ENCODE measurements at places on chromosomes 2 and 18.

- H3K4me1 ChIP-seq, result peaks cover 11% of the 10 kb centered on the region
- H3K27ac ChIP-seq, result no peak overlapping the region
- H3K36me3 ChIP-seq, result no peaks in the 10 kb centered on the region
- DNase-seq, result no peak
- no peak overlapping the region for H3K4me3 ChIP-seq
Measured at GRCh38 chr2:231909631-231910030, 16.6 kb downstream of the NPPC start.

DNA sequence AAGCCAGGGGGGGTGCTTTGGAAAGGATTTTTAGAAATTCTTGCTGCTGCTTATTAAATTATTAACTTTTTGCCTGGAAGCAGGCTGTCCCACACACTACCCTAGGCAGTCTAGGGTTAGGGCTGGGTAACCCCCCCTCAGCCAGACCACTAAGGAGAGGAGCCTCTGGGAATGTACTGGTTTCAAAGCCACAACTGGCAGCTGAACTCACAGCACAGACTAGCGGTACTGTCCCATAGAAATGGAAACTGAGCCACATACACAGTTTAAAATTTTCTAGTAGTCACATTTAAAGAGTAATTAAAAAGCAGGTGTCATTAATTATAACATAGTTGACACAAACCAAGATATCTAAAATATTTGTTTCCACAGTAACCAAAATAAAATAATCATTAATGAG is 50.1 kb downstream of the SPRED2 start:
- H3K4me3 ChIP-seq, result no peak overlapping the region
- no peak overlapping the region for H3K27ac ChIP-seq
- peaks cover 18% of the 10 kb centered on the region for H3K36me3 ChIP-seq
- peaks cover 73% of the 10 kb centered on the region for H3K4me1 ChIP-seq

- no peaks in the 10 kb centered on the region for H3K36me3 ChIP-seq
- peaks cover 28% of the 10 kb centered on the region for H3K4me1 ChIP-seq
- H3K4me3 ChIP-seq, result no peak overlapping the region
Measured at GRCh38 chr2:96427917-96428316, 77.2 kb downstream of the NEURL3 start.

DNA sequence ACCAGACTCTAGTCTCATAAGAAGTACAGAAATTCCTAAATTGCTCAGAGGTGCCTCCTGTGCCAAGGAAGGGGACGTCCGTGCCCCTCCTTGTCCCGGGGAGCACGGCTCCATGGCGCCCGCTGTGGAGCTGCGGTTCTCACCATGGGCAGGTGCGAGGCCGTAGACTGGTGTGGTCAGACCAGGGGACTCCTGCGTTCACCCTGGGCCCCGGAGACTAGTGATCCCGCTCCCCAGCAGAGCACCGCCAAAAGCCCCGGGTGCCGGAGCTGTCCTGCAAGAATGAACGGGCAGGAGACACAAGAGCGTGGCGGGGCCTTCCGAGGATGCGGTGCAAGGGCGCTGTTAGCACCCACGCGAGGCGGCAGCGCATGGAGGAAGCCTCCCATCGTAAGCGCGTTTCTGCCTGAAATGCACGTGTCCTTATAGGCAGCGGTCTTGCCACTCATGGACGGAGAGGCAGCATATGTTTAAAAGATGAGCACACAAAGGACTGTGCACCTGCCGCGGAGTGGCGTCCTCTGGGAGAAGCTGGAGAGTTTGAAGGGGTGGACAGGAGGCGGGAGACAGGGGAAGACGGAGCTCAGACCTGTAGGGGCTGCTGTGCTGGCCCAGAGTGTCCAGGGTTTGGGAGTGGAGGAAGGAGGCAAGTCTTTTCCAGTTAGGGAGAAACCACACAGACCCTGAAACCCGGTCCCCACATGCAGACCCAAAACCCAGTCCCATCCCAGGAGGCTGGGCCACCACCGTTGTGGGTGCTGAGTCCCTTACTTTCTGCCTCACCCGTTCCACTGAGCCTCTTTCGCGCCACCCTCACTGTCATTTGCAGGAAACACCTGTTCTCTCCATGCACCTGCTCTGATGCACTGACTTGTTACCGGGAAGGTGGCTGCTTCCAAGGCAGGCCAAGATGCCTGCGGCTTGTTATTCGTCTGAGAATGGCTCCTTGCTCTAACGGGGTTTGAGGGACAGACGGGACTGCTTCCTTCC is 7.5 kb upstream of the KCNG2 start:
- no peak overlapping the region for H3K4me3 ChIP-seq
- H3K27ac ChIP-seq, result no peak overlapping the region
- H3K4me1 ChIP-seq, result peaks cover 5% of the 10 kb centered on the region

GRCh38 chr18:22678486-22678885 is 254.6 kb upstream of the RBBP8 start:
- no peak overlapping the region for H3K27ac ChIP-seq
- no peaks in the 10 kb centered on the region for H3K36me3 ChIP-seq
- DNase-seq, result no peak
- peaks cover 6% of the 10 kb centered on the region for H3K4me1 ChIP-seq
- peaks cover 25% of the 10 kb centered on the region for H3K27me3 ChIP-seq
- no peak overlapping the region for H3K4me3 ChIP-seq

DNA sequence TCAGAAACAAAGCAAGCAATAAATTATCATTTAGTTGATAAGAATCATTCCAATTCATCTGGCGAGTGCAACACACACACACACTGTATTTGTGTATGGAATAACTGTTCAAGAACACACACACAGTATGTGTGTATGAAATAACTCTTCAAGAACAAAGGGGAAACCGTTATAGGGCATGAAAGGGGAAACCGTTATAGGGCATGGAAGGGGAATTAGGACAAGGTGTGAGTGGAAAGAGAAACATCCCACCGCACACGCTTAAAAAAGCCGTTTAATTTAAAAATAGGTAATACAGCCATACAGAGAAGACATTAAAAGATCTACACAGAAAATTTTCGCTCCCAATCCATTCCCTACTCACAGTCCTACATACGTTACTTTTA is 607 bp upstream of the TSN start:
- no peaks in the 10 kb centered on the region for H3K27me3 ChIP-seq
- no peak overlapping the region for H3K27ac ChIP-seq
- peaks cover 32% of the 10 kb centered on the region for H3K4me1 ChIP-seq
- peak overlapping the region; percentile 95 for H3K4me3 ChIP-seq
- peaks cover 11% of the 10 kb centered on the region for H3K36me3 ChIP-seq
- no peak for DNase-seq

GRCh38 chr2:83650898-83651297 is 808.2 kb downstream of the SUCLG1 start:
- H3K4me3 ChIP-seq, result no peak overlapping the region
- no peak overlapping the region for H3K27ac ChIP-seq
- no peaks in the 10 kb centered on the region for H3K4me1 ChIP-seq
- no peaks in the 10 kb centered on the region for H3K36me3 ChIP-seq
- H3K27me3 ChIP-seq, result no peaks in the 10 kb centered on the region
- DNase-seq, result no peak

- no peak for DNase-seq
- no peaks in the 10 kb centered on the region for H3K4me1 ChIP-seq
- peak overlapping the region; percentile 29 for H3K4me3 ChIP-seq
- no peak overlapping the region for H3K27ac ChIP-seq
Measured at GRCh38 chr18:33821503-33821902, 243.5 kb downstream of the ASXL3 start.

DNA sequence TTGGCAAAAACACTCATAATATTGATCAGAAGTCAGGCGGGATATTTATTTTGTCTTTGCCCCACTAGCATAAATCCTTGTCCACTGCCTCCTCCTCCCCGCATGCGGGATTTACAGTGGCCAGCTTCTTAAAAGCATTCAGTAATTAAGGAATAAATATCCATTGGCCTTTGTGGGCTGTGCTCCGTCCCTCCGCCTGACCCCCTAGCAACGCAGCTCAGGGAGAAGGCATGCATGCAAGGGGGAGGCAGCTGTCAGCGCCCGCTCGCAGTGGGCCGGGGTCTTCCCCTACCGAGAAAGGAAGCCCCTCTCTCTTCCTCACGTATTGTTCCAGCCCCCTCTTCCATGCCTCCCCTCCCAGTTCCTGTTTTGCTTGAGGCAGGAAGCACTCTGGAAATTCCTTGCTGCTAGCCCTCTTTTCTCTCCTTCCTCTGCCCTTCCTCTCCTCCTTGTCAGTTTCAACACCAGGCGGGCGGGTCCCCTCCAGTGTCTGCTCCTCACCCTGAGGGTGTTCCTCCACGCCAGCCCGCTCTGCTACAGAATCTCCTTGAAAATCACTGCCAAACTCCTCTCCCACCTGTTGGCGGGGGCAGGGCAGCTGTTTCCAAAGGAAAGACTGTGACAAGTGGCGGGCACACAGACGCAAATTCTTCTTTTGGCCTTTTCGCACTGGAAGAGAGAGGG is 60.1 kb downstream of the GBX2 start:
- peak; percentile 34 for DNase-seq
- no peaks in the 10 kb centered on the region for H3K27me3 ChIP-seq
- H3K27ac ChIP-seq, result peak overlapping the region; percentile 57

DNA sequence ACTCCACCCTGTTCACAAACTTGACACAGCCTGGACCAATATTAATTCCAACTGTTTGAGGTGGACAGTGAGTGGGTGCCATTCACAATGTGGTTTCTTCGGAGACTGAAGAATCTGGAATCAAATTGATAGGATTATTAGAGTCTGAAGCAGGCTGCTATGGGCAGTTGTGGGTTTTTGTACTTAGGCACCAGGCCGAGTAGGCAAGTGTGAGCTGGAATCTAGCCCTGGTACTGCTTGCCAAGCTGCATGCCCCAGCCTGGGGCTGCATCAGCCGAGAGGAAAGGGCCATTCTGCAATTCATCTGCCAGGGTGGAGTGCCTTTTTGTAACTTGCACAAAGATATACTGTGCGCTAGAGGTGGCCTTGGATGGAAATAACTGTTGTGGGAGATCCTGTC is 654.7 kb upstream of the FANCL start:
- H3K27me3 ChIP-seq, result peaks cover 9% of the 10 kb centered on the region
- no peaks in the 10 kb centered on the region for H3K4me1 ChIP-seq
- no peaks in the 10 kb centered on the region for H3K36me3 ChIP-seq
- no peak for DNase-seq
- H3K4me3 ChIP-seq, result no peak overlapping the region
- H3K27ac ChIP-seq, result no peak overlapping the region

GRCh38 chr2:215579809-215580208 is 143.9 kb upstream of the FN1 start:
- H3K4me3 ChIP-seq, result no peak overlapping the region
- no peak overlapping the region for H3K27ac ChIP-seq
- H3K27me3 ChIP-seq, result no peaks in the 10 kb centered on the region
- no peak for DNase-seq

DNA sequence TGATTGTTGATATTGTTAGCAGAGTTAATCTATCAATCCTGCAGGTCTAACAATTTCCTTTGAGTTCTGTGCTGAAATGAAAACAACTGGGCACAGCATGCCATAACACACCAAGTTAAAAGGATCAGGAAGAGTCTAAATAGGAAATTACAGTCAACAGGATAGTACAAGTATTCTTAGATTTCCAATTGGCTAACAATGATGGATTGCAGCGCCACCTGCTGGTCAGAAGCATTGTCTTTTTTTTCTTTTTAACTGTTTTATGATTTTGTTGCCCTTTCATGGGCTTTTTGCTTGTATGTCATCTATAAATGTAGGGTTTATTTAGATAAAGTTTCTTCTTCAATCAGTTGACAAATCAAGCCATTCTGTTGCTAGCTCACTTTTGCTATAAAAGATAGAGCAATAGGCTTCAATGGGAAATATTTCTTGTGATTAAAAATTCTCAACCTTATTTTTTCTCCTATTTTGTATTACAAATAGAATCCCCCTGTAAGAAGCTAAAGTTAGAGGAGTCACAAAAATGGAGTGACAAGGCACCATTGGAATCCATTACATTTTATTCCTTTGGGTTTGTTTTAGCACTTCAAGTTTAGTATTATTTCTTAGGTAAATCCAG is 40.8 kb upstream of the RPRM start:
- H3K4me3 ChIP-seq, result no peak overlapping the region
- no peaks in the 10 kb centered on the region for H3K36me3 ChIP-seq
- no peaks in the 10 kb centered on the region for H3K4me1 ChIP-seq
- no peaks in the 10 kb centered on the region for H3K27me3 ChIP-seq

GRCh38 chr2:209368914-209369313 is 54.9 kb upstream of the MAP2 start:
- H3K4me1 ChIP-seq, result no peaks in the 10 kb centered on the region
- no peak for DNase-seq
- no peak overlapping the region for H3K4me3 ChIP-seq
- H3K36me3 ChIP-seq, result no peaks in the 10 kb centered on the region

GRCh38 chr2:237184192-237184918 is 98.7 kb downstream of the COPS8 start:
- DNase-seq, result no peak
- no peaks in the 10 kb centered on the region for H3K27me3 ChIP-seq
- H3K4me3 ChIP-seq, result no peak overlapping the region
- H3K4me1 ChIP-seq, result peaks cover 9% of the 10 kb centered on the region

- H3K27ac ChIP-seq, result no peak overlapping the region
- H3K4me3 ChIP-seq, result no peak overlapping the region
- peaks cover 28% of the 10 kb centered on the region for H3K36me3 ChIP-seq
- DNase-seq, result no peak
- H3K27me3 ChIP-seq, result no peaks in the 10 kb centered on the region
Measured at GRCh38 chr18:25279556-25279955, 72.4 kb downstream of the ZNF521 start.

- H3K4me1 ChIP-seq, result peaks cover 76% of the 10 kb centered on the region
- peak overlapping the region; percentile 37 for H3K27ac ChIP-seq
- peak overlapping the region; percentile 29 for H3K4me3 ChIP-seq
Measured at GRCh38 chr2:240794178-240794721, 25.8 kb downstream of the KIF1A start.

GRCh38 chr2:186445506-186445905 is 40.6 kb upstream of the ZC3H15 start:
- H3K27me3 ChIP-seq, result no peaks in the 10 kb centered on the region
- H3K4me3 ChIP-seq, result no peak overlapping the region
- no peak overlapping the region for H3K27ac ChIP-seq
- H3K4me1 ChIP-seq, result peaks cover 5% of the 10 kb centered on the region
- DNase-seq, result no peak

DNA sequence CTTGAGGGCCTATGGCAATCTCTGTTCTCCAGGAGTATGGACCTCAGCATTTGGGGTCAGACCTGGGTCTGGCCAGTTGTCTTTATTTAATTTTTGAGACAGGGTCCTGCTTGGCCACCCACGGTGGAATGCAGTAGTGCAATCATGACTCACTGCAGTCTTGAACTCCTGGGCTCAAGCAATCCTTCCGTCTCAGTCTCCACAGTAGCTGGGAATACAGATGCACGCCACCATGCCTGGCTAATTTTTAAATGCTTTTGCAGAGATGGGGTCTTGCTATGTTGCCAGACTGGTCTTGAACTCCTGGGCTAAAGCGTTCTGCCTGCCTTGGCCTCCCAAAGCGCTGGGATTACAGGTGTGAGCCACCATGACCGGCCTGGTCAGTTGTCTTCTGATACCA is 46.4 kb upstream of the INHBB start:
- DNase-seq, result no peak
- H3K27ac ChIP-seq, result no peak overlapping the region
- H3K4me1 ChIP-seq, result no peaks in the 10 kb centered on the region
- peaks cover 16% of the 10 kb centered on the region for H3K27me3 ChIP-seq

- DNase-seq, result no peak
- peaks cover 68% of the 10 kb centered on the region for H3K4me1 ChIP-seq
- no peaks in the 10 kb centered on the region for H3K27me3 ChIP-seq
- H3K36me3 ChIP-seq, result peaks cover 12% of the 10 kb centered on the region
Measured at GRCh38 chr2:190679391-190679790, 30.5 kb downstream of the NAB1 start.

All from nephron progenitor cell (in vitro differentiated cells).